ENCODE measurements at places on chromosomes 16 and 17.

DNA sequence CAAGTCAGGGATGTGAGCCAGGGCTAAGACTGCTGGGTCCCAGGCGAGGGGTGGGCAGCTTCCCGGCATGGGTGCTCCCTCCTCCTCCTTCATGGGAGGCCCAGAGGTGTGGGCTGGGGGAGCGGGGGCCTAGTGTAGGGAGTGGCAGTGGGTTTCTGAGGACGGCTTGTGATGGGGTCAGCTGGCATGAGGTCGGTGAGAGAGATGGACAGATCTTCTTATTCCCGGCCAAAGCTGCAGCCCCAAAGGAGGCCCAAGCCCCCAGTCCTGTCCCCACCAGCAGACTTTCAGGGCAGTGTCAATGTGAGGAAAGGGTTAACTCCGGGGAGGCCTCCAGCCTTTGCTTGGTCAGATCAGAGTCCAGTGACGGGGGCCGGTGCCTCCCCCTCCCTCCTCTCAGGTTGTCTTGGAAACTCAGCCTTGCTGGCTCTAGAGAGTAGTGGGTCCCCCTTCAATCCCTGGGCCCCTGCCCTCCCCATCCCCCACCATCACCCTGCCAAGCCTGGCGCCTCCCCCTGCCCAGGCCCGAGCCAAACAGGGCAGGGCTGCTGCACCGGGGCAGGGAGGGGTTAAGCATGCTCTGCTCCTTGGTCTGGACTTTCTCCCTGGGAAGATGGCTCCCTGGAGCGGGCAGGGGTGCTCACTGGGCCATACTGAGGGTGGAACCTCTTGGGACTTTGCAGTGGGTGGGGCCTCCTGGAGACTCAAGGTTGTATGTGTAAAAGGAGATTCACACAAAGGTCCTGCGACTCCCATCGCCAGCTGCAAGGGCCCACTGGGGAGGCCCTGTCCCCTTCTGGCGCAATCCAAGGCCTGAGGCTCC is 12.4 kb downstream of the NAT9 start:
- DNase-seq, result no peak

- DNase-seq, result no peak
These were observed 7.8 kb upstream of the EVI2A start for GRCh38 chr17:31329221-31329620.

GRCh38 chr17:50848711-50849110 is 13.3 kb downstream of the WFIKKN2 start:
- no peak for DNase-seq

DNA sequence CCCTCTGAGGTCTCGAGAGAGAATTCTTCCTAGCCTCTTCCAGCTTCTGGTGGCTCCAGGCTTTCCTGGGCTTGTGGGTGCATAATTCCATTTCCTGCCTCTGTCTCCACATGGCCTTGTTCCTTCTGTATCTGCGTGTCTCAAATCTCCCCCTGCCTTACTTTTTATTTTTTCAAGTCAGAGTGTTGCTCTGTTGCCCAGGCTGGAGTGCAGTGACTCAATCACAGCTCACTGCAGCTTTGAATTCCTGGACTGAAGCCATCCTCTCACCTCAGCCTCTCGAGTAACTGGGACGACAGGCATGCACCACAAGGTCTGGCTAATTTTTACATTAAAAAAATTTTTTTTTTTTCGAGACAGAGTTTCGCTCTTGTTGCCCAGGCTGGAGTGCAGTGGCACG is 120.6 kb downstream of the SHISA9 start:
- no peak for DNase-seq

DNA sequence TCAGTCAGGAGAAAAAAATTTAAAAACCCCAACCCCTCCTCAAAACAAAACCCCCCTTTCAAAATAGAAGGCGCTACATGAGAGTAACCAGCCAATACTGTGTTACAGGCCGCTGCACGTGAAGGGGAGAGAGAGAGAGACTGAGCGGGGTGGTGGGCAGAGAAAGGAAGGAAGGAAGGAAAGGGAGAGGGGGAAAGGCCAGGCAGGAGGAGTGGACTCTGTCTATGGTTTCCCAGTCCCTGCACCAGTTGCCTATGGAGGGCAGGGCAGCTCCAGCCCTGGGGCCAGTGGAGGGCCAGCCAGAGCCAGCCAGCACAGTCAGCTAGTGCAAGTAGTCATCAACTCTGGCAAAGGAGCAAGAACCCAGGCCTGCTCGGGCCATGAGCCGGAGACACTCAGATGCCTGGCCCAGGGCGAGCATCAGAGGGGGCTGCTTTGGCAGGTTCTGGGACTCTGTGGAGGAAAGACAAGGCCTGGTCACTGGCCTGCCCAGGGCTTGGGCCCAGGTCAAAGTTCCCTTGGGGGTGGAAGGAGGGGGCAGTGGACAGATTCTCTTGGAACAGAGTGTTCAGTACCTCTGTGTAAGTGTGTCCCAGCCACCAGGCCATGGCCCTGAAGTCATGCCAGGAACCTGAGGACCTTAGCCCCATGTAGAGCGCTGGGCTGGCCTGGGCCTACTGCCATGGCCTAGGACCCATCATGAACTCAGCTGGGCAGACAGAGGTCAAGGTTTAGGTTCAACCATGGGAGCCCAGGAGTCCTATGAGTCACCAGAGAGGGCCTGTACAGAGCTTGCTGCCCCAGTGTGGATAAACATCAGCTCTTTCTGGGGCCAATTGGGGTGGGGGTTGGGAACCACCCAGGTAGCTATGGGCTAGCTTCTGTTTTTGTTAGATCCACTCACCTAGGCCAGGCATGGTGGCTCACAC is 7.3 kb upstream of the GFOD2 start:
- no peak for DNase-seq

DNA sequence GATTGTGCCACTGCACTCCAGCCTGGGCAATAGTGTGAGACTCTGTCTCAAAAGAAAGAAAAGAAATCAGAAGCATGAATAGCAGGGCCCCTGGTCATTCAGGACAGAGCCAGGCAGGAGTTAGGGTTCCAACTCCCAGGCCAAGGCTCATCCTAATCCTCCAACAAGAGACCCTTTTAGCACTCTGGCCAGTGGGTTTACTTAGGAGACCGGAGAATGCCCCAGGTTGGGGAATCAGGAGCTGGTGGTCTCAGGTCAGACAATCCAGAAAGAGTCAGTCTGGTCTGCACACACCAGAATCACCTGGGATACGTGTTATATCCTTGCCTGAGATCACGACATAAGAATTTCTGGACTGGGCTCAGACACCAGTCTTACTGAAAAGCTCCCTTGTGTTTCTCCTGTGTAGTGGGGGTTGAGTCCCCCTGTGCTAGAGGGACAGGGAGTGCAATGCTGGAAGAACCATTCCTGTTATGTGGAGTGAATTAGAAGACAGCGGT is 48.7 kb downstream of the CCDC42 start:
- DNase-seq, result no peak

GRCh38 chr17:78878871-78879527 is 24.0 kb downstream of the CEP295NL start:
- no peak for DNase-seq

GRCh38 chr17:64497565-64498035 is 746 bp upstream of the POLG2 start:
- no peak for DNase-seq

- no peak for DNase-seq
These were observed 475.1 kb downstream of the WWOX start for GRCh38 chr16:78574571-78574970.

DNA sequence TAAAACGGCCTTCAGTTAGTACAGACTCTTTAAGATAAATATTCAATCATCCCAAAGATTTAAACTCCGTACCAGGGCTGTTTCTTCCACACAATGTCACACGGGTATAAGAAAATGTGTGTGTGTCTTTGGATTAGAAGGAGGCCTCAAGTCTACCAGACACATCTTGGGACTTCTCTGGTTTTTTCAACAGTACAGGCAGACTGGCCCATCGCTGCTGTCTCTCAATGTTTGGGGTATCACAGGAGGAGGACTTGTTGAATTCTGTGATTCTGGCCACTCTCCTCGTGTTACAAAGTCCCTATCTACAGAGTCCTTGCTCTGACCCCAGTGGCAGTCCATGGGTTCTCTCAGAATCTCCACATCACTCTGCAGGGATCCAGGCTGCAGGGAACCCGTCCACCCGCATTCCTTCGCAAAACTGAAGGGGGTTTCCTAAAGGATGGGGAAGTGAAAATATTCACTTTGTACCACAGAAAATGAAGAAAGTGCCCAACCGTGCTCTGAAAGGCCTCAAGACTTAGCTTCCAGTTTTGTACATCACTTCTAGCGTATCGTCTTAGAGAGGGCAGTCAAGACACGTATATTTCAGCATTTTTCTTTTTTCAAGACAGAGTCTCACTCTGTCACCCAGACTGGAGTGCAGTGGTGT is 373.2 kb downstream of the NPIPA8 start:
- DNase-seq, result no peak

DNA sequence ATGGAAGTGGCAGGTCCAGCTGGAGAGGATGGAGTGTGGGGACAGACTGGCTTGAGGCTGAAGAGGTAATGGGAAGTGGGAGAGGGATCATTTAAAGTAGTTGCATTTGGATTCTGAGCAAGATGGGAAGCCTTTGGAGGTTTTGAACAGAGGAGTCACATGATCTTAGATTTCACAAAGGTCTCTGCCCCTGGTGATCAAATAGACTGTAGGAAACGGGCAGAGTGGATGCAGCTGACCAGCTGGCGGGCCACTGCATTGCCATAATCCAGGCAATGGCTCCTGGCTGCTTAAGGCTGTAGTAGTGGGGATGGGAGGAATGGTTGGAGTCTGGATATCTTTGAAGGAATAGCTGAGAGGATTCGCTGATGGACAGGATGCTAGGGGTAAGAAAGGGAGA is 81.5 kb downstream of the SLC6A2 start:
- DNase-seq, result no peak

DNA sequence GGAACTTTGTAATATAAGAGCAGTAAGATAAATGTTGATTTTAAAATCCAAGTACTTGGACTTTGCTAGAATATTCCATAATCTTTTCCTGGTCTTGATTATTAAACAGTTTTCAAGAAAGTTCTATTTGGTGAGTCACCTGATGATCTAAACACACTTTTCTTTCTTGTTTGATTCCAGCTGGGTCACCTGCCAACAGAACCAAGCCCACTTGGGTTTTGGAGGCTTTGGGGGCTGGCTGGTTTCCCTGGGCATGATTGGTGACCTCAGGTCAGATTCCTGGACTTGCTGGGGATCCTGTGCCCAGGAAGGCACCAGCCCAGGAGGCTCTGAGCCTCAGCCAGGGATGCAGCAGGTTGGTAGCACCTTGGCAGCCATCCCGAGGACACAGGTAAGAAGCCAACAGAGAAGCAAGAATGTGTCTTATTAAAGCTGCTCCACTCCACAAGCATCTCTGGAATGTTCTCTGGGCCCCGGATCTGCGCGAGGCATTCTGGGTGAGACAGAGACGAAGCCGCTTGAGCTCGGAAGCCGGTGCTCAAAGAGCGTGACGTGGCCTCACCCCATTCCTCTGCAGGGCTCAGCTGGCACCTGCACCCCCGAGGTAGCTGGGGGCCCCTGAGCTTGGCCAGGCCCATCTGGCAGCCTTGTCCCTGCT is 3.1 kb upstream of the TEX19 start:
- no peak for DNase-seq

DNA sequence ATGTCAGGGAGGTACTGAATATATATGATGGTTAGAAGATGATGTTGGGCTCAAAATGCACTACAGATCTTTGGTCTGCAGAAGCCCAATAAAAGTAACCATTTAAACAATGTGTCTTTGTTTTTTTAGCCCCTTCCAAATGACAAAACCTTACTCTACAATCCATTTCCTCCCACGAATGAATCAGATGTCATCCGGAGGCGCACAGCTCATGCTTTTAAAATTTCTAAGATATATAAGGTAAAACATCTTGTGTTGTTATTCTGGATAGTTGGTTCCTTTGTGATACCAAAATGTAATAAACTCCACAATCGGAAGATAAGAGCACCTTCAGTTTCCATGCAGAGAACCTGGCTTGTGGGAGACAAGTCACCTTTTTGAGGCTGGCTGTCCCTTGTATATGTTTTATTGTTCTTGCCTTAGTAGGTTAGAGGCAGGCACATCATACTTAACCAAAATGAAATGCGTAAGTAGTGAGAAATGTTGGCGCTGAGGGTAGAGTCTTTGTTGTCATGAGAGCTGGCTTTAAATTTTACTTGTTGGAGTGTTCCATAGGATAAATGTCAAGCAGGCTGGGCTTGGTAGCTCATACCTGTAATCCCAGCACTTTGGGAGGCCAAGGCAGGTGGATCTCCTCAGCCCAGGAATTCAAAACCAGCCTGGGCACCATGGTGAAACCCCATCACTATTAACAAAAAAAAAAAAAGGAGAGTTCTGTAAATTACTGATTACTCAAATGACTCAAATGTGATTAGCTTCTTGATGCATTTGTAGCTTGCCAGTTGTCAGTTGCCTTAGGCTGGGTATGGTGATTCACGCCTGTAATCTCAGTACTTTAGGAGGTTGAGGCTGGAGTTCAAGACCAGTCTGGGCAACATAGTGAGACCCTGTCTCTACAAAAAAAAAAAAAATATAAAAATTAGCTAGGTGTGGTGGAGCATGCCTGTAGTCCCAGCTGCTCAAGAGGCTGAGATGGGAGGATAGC is 19.7 kb upstream of the SNTB2 start:
- DNase-seq, result no peak

DNA sequence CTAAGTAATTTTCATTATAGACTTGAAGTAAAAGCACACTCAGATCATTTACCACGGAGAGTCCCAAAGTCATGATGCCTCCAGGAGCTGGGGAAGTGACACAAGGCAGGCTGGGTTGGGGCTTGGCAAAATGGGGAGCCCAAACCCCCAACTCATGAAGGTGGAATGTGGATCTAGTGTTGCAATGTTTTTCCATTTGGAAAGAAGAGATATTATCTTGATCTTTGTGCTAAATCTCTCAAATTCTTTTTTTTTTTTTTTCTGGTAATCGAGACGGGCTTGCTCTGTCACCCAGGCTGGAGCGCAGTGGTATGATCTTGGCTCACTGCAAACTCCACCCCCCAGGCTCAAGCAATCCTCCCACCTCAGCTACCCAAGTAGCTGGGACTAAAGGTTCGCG is 7.5 kb upstream of the KCNG4 start:
- no peak for DNase-seq

GRCh38 chr16:47713225-47713595 is 252.1 kb downstream of the PHKB start:
- no peak for DNase-seq

GRCh38 chr16:51637770-51638094 is 486.7 kb upstream of the SALL1 start:
- no peak for DNase-seq

DNA sequence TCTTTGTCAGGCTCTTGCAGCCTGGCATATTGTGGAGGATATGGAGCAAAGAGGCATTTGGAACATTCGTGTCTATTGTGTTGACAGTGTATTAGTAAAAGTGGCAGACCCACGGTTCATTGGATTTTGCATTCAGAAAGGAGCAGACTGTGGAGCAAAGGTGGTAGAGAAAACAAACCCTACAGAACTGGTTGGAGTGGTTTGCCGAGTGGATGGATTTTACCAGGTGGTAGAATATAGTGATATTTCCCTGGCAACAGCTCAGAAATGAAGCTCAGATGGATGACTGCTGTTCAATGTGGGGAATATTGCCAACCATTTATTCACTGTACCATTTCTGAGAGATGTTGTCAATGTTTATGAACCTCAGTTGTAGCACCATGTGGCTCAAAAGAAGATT is 44.5 kb downstream of the EFCAB13 start:
- DNase-seq, result no peak

- DNase-seq, result no peak
These were observed 1.0 kb downstream of the RHBDF2 start for GRCh38 chr17:76500074-76500746.
